ENCODE measurements at places on chromosomes 5 and 9.

- DNase-seq, result no peak
Observed at GRCh38 chr5:171115519-171115918, 193.5 kb upstream of the TLX3 start.

DNA sequence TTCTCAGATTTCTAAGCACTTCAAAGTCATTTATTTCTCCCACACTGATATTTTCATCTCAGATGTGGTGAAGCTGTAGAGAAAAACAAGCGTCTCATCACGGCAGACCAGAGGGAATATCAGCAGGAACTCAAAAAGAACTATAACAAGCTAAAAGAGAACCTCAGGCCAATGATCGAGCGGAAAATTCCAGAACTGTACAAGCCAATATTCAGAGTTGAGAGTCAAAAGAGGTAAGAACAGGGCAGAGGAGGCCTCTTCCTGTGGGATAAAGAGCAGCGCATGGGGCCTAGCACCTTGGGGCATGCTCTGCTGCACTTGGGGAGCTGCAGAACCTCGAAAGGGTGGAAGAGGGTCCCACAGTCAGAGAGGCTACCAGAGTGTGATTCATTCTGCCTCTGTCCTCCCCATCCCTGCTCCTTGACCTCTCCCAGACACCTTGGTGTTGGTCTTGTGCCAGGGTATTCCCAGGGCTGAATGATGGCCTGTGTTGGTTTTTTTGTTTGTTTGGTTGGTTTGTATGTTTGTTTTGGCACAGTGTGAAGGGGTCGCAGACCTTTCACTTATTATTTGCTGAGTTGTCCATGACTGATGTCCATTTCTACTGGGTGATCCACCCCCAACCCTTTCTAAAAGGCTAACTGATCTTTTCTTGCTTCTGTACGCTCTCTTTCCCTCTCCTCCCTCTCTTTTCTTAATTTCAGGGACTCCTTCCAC lies 248.9 kb downstream of the DOCK8 start:
- DNase-seq, result no peak

GRCh38 chr9:109016132-109016531 lies 2.8 kb upstream of the CTNNAL1 start:
- no peak for DNase-seq

GRCh38 chr9:37001459-37001858 lies 32.6 kb downstream of the PAX5 start:
- no peak for DNase-seq

DNA sequence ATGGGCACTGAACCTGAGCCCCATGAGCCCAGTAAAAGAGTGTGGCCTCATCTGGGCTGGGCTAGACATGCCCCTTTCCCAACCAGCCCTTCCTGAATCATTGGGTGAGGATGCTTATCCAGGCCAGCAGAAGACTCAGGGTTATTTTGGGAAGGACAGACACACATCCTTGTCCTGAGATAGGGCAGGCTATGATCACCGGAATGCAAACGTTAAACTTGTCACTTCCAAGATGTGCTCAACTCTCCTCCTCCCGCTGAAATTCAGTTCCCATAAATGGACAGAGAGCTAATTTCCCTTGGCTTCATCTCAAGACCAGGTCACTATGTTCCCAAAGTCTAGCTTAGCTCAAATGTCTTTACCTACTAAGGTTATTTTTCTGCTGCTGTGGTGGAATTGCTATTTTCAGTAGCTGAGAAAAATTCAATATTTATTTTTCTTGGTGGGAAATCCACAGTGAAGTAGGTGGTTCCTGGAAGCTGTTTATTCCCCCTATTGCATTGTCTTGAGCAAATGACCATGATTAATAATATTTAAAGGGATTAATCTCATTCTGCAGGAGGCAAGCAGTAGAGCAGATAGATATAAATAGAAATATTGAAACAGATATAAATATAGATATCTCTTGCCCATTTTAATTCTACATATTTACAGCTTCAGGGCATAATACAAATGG lies 70.0 kb downstream of the NXNL2 start:
- DNase-seq, result no peak
